ENCODE measurements at places on chromosomes 11 and 22.

DNA sequence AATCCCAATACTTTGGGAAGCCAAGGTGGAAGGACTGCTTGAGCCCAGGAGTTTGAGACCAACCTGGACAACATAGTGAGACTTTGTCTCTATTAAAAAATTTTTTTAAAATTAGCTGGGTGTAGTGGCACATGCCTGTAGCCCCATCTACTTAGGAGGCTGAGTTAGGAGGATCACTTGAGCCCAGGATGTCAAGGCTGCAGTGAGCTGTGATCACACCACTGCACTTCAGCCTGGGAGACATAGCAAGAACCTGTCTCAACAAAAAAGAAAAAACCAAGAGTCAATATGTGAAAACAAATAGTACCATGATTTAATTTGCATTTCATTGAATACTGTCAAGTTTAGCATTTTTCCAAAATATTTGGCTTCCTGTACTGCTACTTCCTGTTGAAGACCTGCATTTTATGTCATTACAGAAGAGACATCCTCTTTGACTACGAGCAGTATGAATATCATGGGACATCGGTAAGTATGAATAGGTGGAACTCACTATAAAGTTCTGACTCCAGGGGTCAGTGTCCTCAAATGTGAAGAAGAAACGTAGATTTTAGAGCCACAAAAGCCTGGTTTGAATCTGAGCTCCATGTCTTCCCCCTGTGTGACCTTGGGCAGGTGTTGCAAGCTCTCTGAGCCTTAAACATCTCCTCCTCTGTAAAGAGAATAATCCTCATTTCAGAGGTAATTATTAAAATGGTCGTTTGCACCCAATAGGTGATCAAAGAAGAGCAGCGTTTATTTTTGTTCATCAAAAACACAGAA lies 16.0 kb downstream of the CDC45 start:
- DNase-seq = no peak

DNA sequence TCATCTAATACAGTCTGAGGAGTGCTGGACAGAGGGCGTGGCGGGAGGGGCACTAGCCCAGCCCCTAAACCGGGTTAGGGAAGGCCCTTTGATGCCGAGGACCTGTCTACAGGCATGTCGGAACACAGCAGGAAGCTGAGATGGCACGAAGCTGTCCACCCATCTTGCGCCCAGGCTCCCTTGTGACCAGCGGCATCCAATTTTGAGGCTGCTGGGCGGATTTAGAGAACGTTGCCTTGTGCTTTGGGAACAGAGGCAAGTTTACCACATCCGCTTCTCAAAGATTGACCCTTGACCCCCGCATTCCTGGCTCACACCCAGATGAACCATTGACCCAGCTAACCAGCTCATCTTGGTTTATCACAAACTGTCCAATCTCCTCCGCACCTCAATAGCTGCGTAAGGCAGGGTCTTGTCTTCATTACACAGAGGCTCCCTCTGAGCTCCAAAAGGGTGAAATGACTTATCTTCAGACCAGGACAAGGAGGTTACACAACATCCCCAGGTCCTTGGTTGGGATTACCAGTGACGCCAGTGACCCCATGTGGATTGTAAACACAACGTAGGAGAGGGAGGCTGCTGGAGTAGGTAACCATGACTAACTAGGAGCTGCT lies 4.5 kb downstream of the FAM83F start:
- DNase-seq = no peak

- DNase-seq = no peak
Measured at GRCh38 chr11:132665205-132665604, 867.1 kb downstream of the OPCML start.

GRCh38 chr22:26439559-26439958 lies 10.5 kb downstream of the ASPHD2 start:
- DNase-seq = no peak

- DNase-seq = no peak
Measured at GRCh38 chr11:120011836-120012235, 126.1 kb downstream of the TRIM29 start.

- no peak for DNase-seq
Measured at GRCh38 chr22:39024519-39025308, 3.8 kb downstream of the APOBEC3D start.

DNA sequence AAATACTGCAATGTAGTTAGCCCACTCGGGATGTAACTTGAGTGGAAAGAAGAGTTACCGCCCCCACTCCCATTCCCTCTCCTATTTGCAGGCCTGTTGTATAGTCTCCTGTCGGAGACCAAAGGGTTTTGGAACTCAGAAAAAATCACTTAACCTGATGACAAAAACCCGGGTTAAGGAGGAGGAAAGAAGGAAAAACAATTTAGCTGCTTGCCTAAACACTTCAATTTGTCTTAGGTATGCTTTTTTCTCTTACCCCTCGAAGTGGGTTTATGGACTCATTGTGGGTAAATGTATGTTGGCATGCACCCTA lies 2.2 kb downstream of the YAP1 start:
- DNase-seq = no peak

- no peak for DNase-seq
Measured at GRCh38 chr11:29125606-29126005, 891.2 kb downstream of the KCNA4 start.

DNA sequence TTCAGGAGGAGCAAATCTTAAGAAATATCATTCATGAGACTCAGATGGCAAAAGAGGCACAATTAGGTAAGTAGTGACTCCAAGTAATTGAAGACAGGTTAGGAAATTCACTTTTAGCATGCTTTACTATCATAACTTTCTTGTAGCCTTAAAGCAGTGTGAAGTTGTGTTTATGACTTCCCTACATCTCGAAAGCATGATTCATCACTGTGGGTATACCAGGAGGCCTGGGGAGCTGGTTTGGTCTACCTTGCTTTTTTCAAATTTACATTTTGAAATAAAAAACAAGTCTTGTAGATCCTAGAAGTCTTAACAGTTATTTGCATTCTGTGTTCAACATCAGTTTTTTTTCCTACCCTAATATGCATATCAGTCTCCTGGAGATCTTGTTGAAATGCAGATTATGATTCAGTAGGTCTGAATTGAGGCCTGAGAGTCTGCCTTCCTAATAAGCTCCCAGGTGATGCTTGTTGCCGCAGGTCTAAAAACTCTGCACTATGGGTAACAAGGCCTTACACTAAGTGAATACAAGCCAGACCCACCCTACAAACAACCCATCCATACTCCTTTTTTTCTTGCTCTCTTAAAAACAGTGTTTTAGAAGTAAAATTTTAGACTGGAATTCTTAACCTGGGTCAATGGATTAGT lies 41.4 kb downstream of the TTC17 start:
- DNase-seq = no peak

DNA sequence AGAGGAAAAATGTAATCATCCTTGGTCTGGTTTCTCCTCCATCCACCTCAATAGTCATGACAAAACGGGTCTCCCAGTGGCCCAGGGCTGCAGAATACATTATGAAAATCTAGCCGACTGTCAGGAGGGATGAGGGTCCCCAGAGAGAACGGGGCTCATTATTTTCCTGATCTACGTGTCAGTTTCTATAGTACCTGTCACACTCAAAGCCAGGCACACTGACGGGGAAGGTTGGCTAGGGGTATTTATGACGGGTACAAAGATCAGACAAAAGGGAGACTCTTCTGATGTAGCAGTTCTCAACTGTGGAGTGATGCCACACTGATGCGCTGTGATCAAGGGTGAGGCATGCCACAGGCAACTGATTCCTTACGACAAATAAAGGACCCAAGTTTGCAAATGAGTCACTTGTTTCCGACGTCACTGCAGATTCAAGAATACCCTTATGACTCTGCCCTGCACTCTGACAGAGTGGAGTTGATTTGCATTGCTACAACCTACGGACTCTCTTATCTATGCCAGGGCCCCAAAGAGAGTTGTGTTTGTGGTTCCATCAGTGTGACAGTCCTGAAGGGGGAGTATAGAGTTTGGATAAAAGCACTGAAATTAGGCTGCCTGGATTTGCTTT lies 188.2 kb upstream of the TBCEL start:
- DNase-seq = no peak

GRCh38 chr11:2122222-2122906 lies 16.8 kb downstream of the IGF2 start:
- DNase-seq = no peak

DNA sequence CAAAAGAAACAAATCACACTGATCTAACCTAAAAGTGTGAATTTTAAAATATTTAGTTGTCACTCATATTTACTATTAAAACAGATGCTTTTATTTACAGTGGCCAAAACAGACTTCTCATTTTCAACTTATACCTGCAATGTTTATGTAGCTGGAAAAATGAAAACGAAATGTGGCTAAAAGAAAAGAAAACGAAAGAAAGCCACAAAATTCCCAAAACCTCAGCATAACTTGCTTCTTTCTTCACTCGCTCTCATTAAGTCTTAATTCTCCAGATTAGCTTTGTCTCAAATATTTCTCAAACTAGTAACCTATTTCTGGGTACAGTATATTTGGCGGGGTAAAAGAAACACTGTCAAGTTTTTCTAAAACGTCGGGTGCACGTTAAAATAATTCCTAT lies 693 bp downstream of the CSTF3 start:
- DNase-seq = no peak

DNA sequence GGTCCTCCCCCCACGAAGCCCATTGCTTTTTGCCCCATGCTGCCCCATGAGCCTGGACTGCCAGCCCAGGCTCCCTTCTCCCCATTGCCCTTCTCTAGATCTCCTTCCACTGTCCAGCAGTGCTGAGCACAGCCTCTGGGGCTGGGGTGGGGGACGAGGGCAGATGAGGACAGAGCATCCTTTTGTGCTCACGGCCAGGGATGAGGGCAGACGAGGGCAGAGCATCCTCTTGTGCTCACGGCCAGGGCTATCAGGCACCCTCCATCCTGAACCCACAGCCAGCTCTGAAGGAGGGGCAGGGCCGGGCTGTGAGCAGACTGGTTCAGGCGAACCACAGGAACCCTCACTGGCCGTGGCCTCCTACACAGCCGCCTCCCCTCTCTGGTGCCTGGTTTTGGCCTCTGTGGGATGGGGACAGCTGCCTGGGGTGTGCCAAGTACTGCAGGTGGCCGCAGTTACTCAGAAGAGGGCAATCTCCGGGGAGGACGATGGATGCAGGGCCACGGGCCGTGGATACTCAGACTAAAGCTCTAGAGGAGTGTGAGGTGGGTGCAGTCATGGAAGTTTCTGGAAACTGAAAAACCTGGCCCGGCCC lies 1258.8 kb downstream of the BRD1 start:
- no peak for DNase-seq

DNA sequence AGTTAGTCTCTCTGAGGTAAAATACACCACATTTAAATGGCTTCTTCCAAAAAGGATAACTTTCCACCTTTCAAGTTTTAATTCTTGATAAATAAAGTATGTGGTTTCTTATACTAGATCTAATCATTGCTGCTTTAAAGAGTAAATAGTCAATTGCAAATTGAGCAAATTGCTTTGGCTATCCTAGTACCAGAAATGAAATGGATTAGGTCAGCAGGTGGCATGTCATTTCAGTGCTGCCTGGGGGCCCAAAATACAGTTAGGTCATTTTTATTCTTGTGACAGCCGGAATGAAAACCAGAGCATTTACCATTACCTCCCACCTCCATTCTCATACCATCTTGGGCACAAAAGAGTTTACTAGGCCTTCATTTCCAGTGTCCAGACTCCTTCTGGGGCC lies 70.2 kb downstream of the PHF21A start:
- no peak for DNase-seq

Data from stimulated activated CD8-positive, alpha-beta memory T cell treated with anti-CD3 and anti-CD28 coated beads, Interleukin-15, amount 100 ng/mL, for 1 hour (primary cell).